Aorta (tissue), 5 donors: ENCODE measurements at places on chromosomes 11 and 22. TPM values are rescaled to one million over a fixed set of nuclear protein-coding genes. Genes with fewer than 3 reads are reported as not detected.

DNA sequence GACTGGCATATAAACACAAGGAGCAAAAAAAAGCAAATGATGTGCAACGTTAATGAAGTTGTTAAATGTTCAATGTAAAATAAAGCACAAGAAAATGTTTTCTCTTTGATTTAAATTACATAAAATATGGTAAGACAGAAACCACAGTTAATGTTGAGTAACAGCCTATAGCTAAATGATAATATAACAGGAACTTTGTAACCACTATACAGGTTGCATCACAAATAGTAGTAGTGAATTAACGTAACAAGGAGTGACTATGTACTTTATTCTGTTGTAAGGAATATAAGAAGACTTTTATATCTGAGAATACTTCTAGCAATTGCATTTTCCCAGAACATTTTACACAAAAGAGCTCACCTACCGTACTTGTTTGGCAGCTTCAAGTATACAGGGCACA is 16.9 kb downstream of the SAAL1 start:
- no peak overlapping the region for H3K27ac ChIP-seq
- peaks cover 1% of the 10 kb centered on the region for H3K4me1 ChIP-seq
- no peak overlapping the region for H3K4me3 ChIP-seq
- H3K27me3 ChIP-seq = no peaks in the 10 kb centered on the region
- H3K36me3 ChIP-seq = no peaks in the 10 kb centered on the region

DNA sequence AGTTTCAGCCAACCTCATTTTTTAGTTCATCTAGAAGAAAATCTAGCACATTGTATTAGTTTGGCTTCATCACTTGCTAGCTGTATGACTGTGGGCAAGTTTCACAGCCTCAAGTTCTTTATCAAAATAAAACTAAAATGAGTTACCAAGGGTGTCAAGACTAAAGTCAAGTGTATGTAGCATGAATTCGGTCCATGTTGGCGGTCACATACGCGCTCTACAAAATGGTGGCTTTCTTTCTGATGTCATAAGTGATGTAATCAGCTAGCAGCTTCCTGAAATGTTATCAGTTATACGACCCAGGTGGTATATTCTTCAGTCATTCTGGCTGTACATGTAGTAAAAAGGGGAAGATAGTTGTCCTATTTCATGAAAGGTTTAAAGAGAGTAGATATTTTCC is 50.5 kb downstream of the POLD3 start:
- H3K36me3 ChIP-seq = peaks cover 11% of the 10 kb centered on the region
- DNase-seq = no peak
- H3K27me3 ChIP-seq = no peaks in the 10 kb centered on the region
- no peak overlapping the region for H3K27ac ChIP-seq
- H3K4me3 ChIP-seq = no peak overlapping the region
- no peaks in the 10 kb centered on the region for H3K4me1 ChIP-seq

GRCh38 chr11:2128130-2128510 is 11.1 kb downstream of the IGF2 start:
- no peaks in the 10 kb centered on the region for H3K27me3 ChIP-seq
- H3K27ac ChIP-seq = no peak overlapping the region

GRCh38 chr11:135036488-135037297 is 624.7 kb upstream of the B3GAT1 start:
- DNase-seq = no peak
- H3K36me3 ChIP-seq = no peaks in the 10 kb centered on the region
- H3K4me1 ChIP-seq = no peaks in the 10 kb centered on the region
- no peak overlapping the region for H3K4me3 ChIP-seq
- H3K27me3 ChIP-seq = no peaks in the 10 kb centered on the region

- no peak for DNase-seq
- no peaks in the 10 kb centered on the region for H3K4me1 ChIP-seq
- H3K4me3 ChIP-seq = no peak overlapping the region
- no peaks in the 10 kb centered on the region for H3K27me3 ChIP-seq
Observed at GRCh38 chr22:33126881-33127280, 68.7 kb upstream of the SYN3 start.

DNA sequence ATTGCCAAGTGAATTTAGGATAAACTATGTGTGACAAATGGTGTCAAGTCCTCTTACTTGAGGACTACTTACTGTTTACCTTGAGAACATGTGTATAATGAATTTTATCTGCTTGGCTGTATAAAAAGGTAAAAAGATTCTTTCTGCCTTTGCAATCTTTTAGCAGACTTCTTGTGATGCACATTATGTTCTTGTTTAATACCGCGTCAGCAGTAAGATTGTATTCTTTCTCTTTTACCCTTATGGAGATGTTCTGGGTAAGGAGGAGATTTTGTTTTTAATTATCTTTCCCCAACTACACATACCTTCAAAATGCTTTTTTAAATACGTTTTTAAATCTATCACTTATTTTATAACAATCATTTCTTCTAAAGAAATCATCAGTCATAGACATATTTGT is 1166.4 kb upstream of the CNTN5 start:
- peaks cover 2% of the 10 kb centered on the region for H3K27me3 ChIP-seq
- H3K4me1 ChIP-seq = no peaks in the 10 kb centered on the region
- H3K27ac ChIP-seq = no peak overlapping the region

GRCh38 chr11:114832532-114833125 is 154.3 kb downstream of the NXPE2 start:
- no peak overlapping the region for H3K4me3 ChIP-seq
- no peak for DNase-seq
- H3K36me3 ChIP-seq = no peaks in the 10 kb centered on the region
- no peak overlapping the region for H3K27ac ChIP-seq
- peaks cover 2% of the 10 kb centered on the region for H3K4me1 ChIP-seq
- no peaks in the 10 kb centered on the region for H3K27me3 ChIP-seq

DNA sequence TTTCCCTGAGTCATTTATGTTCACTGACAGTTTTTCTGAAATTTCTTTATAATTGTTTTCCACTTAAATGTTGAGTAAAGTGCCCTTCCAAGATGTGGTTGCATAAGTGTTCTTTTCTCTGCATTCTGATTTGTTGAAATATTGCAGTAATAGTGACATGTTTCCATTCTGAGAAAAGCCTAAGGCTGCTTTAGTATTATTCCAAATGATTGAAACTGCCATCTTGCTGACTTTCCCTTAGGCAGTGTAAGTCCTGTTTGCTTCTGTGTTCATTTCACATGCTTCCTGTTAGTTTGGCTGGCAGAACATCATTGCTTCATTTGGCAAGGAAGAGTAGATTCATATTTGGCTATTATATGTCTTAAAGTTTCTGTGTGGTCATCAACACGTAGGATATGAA is 146.5 kb downstream of the ELP4 start:
- H3K36me3 ChIP-seq = no peaks in the 10 kb centered on the region
- no peaks in the 10 kb centered on the region for H3K27me3 ChIP-seq
- no peak overlapping the region for H3K27ac ChIP-seq
- no peak overlapping the region for H3K4me3 ChIP-seq
- no peak for DNase-seq
- no peaks in the 10 kb centered on the region for H3K4me1 ChIP-seq

- H3K27me3 ChIP-seq = no peaks in the 10 kb centered on the region
- no peak overlapping the region for H3K27ac ChIP-seq
- H3K36me3 ChIP-seq = no peaks in the 10 kb centered on the region
- no peak for DNase-seq
- H3K4me3 ChIP-seq = no peak overlapping the region
- no peaks in the 10 kb centered on the region for H3K4me1 ChIP-seq
Observed at GRCh38 chr22:19818324-19819207, 36.1 kb downstream of the GNB1L start.

DNA sequence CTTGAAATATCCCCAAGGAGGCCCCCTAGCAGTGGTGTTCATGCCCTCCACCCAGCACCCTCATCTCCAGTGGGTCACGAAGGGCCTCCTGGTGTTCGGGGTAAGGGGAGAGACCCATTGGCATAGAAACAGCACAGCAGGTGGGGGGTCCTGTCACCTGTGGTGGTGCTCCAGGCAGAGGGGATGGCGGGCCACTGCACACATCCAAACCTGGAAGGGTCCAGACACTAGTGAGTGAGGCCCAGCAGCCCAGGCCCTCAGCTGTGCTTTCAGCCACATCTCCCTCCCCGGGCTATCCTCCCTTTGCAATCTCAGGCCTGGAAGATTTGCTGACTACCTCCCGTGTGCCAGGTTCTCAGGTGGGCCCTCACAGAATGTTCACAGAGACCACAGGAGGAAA is 59.4 kb upstream of the LYVE1 start:
- H3K36me3 ChIP-seq = peaks cover 4% of the 10 kb centered on the region
- no peaks in the 10 kb centered on the region for H3K27me3 ChIP-seq
- DNase-seq = no peak
- H3K4me1 ChIP-seq = no peaks in the 10 kb centered on the region
- no peak overlapping the region for H3K4me3 ChIP-seq

DNA sequence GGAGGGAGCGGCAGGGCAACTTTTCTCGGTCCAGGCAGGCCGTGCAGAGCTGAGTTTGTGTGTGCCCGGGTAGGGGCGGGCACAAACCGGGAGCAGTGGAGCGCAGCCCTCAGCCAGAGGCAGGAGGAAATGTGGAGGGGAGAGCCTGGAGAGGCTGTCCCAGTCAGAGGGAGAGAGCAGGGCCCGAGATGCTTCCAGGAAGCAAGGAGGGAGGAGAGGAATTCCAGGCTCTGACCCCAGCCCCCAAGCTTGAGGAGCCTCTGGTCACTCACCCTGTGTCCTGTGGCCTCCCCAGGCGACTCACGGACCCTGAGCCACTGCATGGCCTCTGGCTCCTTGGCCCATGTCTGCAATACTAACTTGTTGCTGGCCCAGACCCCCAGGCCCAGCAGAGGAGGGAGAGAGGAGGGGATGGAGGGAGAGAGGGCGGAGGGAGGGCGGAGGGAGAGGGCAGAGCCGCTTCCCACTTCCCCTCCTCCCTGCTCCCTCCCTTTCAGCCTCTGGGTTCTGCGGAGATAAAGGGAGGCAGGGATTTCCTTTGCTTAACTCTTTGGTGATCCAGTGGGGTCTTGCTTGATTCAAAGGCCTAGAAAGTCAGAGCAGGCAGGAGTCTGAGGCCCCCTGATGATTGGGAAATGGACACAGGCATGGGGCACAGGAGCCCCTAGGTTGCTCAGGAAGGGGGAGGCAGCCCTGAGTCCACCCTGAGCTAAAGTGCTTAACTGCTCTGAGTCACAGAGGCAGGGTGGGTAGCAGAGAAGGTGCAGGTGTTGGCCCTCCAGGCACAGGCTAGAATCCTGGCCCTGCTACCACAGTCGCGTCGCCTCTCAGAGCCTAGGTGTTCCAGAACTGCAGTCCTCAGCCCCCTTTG is at the start of gene C1QTNF6:
Gene C1QTNF6, minus strand, starts transcription at position 357 of the 871 bp plus-strand sequence. Its CDS starts 34 bp downstream, at position 323.
- no peaks in the 10 kb centered on the region for H3K4me1 ChIP-seq
- H3K27me3 ChIP-seq = no peaks in the 10 kb centered on the region
- peak within 1 kb of the TSS; percentile 53 for H3K27ac ChIP-seq
- DNase-seq = peak; percentile 69
- no peak within 1 kb of the TSS for H3K4me3 ChIP-seq
- no peaks in the 10 kb centered on the region for H3K36me3 ChIP-seq

GRCh38 chr11:12319461-12319951 is 57.9 kb upstream of the PARVA start:
- no peak overlapping the region for H3K4me3 ChIP-seq
- H3K36me3 ChIP-seq = no peaks in the 10 kb centered on the region
- H3K27ac ChIP-seq = no peak overlapping the region
- no peak for DNase-seq
- peaks cover 3% of the 10 kb centered on the region for H3K4me1 ChIP-seq

GRCh38 chr22:27032091-27032761 is 374.8 kb downstream of the MIAT start:
- H3K4me1 ChIP-seq = peaks cover 1% of the 10 kb centered on the region
- DNase-seq = peak; percentile 83
- H3K27ac ChIP-seq = peak overlapping the region; percentile 46
- no peaks in the 10 kb centered on the region for H3K36me3 ChIP-seq

The CATSPER1 gene
- 1.0 TPM for total RNA-seq

The RGL4 gene
- 1.4 TPM for total RNA-seq

The SNRPD3 gene
- 43.4 TPM for total RNA-seq

The GPR152 gene
- total RNA-seq = not detected

The MUC5AC gene
- not detected for total RNA-seq

The ZP1 gene
- total RNA-seq = not detected
